ENCODE measurements at places on chromosomes 2 and 18.
A peak's percentile ranks its signal among the peaks of the same experiment; 100 is the strongest.

DNA sequence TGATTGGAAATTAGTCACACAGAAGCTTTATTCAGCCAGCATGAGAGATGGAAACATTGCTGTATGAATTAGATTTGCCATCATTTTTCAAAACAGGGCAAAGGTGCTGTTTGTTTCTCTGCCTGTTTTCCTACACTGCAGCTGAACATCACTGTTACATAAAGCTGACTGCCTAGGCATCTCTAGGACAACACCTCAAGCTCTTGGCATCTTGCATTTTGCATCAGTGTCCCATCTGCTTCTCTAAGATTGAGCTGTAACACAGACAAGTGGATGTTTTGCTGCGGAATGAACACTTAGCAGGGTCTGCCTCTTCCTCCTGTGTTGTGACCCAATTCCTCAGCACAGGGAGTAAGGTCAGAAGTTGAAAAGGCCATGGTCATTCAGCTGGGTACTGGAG, 4.9 kb downstream of the CCT7 start:
- DNase-seq, result no peak

DNA sequence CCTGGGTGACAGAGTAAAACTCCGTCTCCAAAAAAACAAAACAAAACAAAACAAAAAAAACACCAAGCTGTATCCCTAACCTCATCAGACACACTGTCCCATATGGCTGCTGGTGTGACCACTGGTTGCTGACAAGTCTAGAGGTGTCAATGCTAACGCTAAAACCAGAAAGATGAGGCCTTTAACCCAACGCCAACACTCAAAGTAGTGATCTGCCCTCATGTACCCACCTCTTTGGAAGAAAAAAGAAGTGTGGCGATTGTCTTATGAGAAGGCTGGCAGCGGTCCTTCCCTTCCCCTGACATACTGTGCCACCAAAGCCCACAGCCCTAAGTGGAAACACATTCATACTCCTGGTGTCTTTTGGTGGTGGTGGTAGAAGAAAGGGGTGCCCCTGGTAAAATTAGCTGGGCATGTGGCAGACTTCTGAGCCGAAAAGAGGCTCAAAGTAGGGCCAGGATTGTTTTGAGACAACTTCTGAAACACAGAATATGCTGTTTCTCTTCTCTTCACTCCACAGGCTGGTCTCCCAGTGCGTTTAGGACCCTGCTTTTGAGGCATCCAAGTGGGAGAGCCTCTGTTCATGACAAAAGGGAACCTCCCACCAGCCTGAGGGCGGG, 9.8 kb downstream of the SERTAD2 start:
- DNase-seq, result no peak

- no peak for DNase-seq
Measured at GRCh38 chr2:47043142-47043890, 111.8 kb downstream of the STPG4 start.

DNA sequence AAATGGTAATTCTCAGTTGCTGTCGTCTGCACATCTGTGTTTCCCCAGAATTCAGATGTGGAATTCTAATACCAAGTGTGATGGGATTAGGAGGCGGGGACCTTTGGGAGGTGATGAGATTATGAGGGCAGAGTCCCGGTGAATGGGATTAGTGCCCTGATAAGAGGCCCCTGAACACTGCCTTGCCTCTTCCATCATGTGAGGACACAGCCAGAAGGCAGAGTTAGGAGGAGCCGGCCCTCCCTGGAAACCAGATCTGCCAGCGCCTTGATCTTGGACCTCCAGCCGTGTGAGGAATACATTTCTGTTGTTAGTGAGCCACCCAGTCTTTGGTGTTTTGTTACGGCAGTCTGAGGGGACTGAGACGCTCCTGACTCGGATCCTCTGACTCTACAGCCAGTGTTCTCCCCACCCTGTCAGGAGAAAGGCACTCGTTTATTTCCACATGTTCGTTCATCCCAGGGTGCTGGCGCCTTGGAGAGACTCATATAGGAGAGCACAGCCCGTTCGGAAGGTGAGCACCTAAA, 395.0 kb downstream of the ZNF516 start:
- no peak for DNase-seq

DNA sequence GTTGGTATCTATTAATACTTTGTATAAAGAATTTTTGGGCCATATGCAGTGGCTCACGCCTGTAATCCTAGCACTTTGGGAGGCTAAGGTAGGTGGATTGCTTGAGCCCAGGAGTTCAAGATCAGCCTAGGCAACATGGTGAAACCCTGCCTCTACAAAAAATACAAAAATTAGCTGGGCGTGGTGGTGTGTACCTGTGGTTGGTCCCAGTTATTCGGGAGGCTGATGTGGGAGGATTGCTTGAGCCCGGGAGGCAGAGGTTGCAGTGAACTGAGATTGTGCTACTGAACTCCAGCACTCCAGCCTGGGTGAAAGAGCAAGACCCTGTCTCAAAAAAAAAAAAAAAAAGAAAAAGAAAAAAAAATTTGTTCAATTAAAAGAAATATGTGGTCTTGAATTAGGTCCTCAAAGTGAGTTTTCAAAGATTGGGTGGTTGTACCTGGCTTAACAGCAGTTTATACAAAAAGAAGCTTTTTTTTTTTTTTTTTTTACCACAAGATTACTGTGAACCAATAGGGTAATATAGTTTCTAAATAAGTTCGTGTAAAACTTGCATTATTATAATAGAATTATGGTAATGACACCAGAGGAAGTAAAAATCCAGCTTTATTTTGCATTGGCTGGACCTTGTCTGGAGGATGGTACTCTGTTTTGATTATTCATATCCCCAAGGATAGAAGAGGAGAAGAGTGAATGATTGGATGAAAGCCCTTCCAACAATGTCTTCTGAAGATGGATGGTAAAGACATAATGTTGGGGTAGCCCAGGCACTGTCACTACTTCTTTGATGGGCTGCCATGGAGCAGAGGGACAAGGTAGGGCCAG, 210.3 kb downstream of the MYCN start:
- DNase-seq, result no peak

DNA sequence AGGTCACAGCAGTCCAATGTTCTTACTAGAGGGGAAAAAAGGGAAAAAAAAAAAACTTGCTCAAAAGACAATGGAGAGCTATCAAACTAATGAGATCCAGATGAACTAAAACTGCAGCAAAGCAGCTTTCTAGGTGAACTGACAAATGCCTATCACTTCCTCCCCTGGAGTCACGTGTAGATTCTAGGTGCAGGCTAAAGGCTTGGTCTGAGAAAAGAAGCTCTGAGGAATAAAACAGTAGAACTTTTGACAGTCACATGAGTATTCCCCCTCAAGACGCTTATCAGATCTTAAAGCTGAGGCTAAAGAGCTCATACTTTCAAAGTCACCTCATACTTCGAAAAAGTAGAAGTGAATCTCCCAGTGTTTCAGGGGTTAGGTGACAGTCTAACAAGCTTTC, 42.3 kb downstream of the SMAD2 start:
- no peak for DNase-seq

- no peak for DNase-seq
Measured at GRCh38 chr2:109435901-109436598, 177.7 kb downstream of the SEPTIN10 start.

DNA sequence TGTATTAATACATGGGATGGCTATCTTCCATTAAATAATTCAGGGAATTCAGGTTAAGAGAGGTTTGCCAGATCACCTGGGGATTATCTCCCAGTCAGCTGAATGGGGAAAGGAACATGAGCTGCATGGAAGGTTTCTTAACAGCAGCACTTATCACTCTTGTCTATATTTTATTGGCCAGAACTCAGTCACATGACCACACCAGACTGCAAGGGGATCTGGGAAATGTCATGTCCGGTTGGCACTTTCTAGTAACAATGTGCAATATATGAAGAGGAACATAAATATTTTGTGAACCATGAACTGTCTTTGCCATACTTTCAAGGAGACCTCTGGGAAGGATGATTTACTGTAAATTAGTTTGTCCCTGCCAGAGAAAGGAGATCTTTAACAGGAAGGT, 599.1 kb downstream of the SLC4A3 start:
- no peak for DNase-seq

GRCh38 chr2:224751996-224752698, 36.0 kb upstream of the CCDC195 start:
- DNase-seq, result no peak

DNA sequence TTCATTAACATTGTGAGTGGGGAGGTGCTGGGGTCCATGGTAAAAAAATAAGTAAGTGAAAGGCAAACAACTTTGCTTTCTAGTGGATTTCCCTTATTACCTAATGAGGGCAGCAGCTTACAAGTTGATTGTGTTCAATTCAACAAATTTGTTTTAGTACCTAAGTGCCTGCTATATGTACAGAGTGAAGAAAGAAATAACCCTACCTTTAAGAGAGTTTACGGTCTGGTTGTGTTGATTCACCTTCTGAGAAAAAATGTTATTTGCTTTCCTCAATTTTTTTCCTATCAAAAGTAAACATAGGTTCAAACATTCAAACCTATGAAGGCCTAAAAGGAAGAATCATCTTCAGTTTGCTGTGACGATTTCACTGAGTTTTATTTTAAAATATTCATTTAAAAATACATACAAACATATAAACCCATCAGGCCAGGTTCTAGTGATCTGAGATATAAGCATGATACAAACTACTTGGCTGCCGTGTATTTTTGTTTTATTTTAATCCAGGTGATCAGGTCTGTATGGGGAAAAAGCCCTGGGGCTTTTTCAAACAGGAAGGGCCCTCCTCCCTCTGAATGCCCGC, 1.5 kb upstream of the SPTBN1 start:
- no peak for DNase-seq

- DNase-seq, result no peak
Measured at GRCh38 chr18:36828157-36828629, 609 bp downstream of the TPGS2 start.

DNA sequence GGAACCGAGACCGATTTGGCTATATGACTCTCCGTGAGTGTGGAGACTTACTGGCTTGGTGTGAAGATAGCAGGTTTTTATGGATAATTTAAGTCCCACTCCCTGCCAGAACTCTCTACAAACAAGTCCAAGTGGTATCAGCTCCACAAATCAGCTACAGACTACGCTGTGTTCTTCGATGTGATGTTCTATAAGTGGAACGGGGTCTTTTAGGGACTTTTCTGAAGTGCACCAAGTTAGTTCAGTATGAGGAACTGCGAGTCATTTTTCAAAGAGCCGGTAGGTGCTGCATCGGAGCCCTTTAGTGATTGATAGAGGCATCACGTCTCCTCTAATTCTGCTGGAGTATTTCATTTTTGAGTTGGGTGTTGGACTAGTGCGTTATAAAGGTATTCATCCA, 107.1 kb downstream of the TSHZ1 start:
- DNase-seq, result no peak

DNA sequence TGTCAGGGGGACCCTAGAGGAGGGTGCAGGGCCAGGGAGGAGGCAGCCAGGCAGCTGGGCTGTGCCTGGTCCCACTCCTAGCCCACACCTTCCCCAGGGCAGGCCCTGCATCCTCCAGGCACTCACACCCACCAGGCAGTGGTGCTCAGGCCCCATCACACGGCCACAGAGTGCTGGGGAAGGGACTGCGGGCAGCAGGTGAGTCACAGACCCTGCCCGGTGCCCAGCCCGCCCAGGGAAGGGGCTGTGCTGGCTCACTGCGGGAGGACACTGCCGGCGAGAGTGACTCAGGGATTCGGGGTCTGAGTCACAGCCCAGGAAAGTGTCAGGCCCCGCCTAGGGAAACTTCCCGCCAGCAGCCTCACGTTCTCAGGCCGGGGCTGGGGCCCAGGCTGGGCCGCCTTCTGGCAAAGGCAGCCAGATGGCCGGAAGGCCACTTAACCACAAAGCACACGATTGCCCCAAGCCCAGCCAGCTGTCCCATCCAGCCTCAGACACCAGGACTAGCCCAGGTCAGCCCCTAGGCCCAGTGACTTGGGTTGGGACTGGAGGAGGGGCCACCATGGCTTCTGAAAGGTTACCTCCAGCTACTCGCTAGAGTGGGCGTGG, 42.2 kb downstream of the BIN1 start:
- peak; percentile 71 for DNase-seq

GRCh38 chr18:62399781-62400308, 74.7 kb downstream of the TNFRSF11A start:
- no peak for DNase-seq

GRCh38 chr2:222052934-222053367, 245.8 kb downstream of the PAX3 start:
- no peak for DNase-seq

DNA sequence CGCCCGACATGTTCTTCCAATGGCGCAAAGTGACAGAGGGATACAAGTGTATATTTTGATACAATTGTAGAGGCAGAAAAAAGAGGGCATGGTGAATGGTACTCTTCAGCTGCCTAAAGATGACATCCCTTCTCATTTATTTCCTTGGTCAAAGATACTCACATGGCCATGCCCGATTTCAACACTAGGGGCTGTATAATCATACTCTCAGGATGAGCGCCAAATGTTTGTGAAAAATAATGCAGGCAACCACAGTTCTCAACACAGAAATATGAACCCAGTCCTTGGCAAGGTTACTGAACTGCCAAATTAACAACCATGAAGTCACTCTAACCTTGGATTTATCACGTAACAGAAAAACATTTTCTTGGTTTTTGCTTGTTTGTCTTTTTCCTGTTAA, 204.4 kb downstream of the CCDC102B start:
- DNase-seq, result no peak

GRCh38 chr18:72672364-72673184, 128.4 kb upstream of the CBLN2 start:
- no peak for DNase-seq

DNA sequence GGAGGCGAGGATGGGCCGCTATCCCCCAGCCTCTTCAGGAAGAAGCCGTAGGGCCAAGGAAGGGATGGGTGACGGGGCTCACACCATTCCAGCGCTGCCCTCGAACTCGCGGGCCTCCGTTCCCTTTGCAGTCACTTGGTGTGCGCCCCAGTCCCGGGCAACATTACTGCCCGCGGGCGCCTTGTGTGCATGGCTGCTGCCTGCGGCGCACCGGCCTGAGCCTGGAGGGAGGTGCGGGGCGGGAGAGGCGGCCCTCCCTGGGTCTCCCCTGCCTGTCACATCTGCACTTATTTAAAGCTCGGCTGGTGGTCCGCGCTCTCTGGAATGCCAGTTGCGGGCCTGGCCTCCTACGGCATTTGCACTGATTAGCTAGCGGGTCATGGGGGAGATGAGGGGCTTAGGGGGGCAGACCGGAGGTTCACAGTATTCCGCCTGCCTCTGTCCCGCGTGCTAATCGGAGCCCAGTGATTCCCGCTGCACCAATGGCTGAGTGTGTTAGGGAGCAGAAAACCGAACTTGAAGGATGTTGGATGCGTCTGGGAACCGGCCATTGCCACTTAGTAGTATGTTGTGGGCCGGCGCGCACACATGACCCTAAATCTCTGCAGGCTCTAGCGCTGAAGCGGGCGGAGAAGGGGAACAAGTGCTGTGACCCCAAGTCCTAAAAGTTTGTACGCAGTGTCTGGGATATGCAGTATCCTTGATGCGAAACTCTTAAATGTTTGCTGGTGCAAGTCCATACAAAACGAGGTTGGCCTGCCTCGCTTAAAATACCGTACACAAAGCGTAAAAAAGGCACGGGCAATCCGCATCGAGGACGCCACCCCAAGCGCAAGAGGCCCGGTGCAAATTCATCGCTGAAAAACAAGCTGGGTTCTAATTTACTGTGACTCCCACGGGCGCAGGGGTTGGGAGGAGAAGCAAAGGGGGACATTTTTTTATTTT, 161.2 kb upstream of the SIX2 start:
- DNase-seq, result no peak

Measured in stimulated activated CD4-positive, alpha-beta T cell treated with anti-CD3 and anti-CD28 coated beads, Interleukin-12 subunit alpha, Interleukin-12 subunit beta, amount 100 ng/mL, for 48 hours (primary cell).